Stimulated activated CD4-positive, alpha-beta T cell treated with anti-CD3 and anti-CD28 coated beads, Interleukin-1b, Interleukin-23, amount 100 ng/mL, for 4 hours (primary cell): ENCODE measurements at places on chromosomes 6 and 20.

DNA sequence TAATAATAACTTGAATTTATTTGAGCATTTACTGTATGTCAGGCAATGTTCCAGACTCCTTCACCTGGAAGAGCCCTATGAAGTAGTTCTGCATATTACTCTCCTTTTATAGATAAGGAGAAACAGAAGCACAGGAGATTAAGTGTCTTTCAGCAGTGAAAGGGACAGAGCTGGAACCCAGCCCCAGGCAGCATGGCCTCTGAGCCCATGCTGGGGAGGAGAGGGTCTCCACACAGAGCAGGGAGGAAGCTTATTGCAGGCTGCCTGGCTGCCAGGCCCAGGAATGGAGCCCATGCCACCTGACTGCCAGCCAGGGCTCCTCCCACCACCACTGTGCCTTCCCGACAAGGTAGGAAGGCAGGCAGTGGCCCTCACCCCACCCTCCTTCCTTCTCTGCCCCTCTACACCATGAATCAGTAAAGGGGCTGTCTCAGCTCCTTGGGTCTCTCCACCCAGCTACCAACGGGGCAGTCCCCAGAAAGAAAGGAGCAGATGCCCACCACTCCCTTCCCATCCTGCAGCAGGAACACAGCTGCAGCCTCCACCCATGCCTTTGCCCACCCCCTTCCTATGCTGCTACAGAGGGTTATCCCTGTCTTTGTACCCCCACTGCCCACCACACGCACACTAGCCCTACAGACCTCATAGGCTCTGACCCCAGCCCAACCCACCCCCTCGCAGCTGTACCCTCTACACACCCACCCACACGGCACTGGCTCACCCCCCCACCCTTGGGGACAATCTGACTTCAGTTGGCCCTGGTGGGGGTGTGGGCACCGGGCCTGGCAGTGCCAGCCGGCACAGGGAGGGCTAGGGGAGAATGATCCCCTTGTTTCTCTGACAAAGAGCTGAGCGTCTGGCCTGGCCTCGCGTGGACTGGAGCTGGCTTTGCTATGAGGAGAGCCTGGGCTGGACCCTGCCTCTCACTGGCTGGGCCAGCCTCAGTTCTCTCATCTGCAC is 41.8 kb downstream of the TFEB start:
- DNase-seq = no peak

GRCh38 chr20:45052698-45053429 is 48.1 kb downstream of the KCNS1 start:
- no peak for DNase-seq

DNA sequence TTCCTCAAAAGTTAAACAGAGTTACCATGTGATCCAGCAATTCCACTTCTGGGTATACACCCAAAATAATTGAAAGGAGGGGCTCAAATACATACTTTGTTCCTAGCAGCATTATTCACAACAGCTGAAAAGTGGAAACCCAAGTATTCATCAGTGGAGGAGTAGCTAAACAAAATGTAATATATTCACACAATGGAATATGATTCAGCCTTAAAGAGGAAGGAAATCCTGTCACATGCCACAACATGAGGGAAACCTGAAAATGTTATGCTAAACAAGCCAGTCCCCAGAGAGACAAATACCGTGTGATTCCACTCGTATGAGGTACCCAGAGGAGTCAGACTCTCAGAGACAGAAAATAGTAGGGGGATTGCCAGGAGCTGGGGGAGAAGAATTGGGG is 44.5 kb downstream of the PXDC1 start:
- no peak for DNase-seq

DNA sequence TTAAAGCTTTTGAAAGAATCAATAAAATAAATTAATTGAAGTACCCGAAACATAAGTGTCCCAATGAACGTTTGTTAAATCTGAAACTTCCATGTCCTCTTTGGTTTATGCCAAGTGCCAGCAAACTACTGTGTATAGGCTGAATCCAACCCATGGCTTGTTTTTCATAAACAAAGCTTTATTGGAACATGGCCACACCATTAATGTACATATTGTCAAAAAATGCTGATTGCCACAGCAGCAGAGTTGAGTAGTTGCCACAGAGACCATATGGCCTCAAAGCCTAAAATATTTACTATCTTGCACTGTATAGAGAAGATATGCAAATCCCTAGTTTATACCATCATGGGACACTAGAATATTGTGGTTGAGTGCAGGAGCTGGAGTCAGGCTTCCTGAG is 406.1 kb downstream of the MAFB start:
- no peak for DNase-seq

- DNase-seq = no peak
These were observed 20.7 kb downstream of the PRPF6 start for GRCh38 chr20:64001607-64002011.

DNA sequence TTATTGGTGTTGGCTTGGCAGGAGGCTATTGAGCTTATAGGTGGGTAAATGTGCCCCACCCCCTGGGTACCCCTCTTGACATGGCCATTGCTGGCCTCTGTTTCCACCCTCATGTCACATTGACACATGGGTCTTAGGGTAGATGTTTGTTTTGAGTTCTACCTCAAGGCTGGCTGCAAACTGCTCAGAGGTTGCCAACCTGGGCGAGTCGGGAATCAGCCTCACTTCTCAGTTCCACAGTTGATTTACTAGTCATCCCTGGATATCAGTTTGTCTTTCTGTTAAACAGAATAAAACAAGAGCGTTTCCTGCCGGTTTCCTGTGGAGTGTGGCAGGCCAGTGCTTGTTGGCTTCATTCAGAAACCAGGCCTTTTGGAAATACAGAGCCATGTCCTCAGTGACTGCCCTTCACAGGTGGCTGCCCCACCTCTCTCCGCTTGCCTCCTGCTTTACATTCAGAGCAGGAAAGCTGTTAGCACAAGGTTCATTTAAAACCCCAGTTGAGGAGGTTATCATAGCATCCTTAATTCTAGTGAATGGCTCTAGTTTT is 105.6 kb downstream of the TCP11 start:
- no peak for DNase-seq

DNA sequence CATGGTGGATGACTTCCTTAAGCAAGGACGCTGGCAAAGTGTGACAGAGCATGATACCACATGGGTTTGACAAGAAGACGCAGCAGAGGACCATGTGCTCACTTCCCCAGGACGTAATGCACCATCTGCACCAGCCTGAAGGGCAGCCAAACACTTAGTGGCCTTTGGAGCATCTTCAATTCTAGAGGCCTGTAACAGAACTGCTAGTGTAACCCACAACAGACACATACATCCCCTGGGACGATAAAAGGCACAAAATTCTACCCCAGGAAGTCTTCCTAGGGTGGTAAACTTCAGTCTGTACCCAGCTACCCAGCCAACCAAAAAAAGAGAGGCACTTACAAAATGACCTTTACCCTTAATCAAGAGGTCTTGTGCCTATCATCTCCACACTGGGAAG is 9.2 kb upstream of the CPNE1 start:
- DNase-seq = no peak
